ENCODE measurements at places on chromosomes 2 and 18.

DNA sequence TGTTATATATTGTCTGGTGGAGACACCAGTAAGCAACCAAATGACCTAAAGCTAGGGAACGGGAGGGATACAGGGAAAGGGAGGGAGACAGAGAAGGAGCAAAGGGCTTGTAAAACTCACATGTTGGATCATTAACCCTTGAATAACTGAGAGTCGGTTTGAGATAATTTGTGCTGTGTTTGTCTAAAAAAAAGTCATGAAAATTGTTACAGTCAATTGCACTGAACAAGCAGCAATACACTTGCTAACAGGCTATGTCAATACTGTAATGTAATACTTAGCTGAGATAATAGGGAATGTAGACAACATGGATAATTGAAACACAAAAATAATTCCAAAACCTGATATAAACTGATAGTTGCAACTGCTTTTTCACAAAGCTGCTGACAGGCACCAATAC is 71.3 kb upstream of the ZNF521 start:
- no peak for DNase-seq

- no peak for DNase-seq
These were observed 178.6 kb upstream of the CREB1 start for GRCh38 chr2:207351171-207351570.

GRCh38 chr2:47118581-47118980 is 36.5 kb downstream of the STPG4 start:
- no peak for DNase-seq

GRCh38 chr2:113032737-113033136 is 19.9 kb downstream of the IL36B start:
- DNase-seq = no peak

GRCh38 chr2:239963646-239964205 is 61.4 kb downstream of the NDUFA10 start:
- DNase-seq = no peak

DNA sequence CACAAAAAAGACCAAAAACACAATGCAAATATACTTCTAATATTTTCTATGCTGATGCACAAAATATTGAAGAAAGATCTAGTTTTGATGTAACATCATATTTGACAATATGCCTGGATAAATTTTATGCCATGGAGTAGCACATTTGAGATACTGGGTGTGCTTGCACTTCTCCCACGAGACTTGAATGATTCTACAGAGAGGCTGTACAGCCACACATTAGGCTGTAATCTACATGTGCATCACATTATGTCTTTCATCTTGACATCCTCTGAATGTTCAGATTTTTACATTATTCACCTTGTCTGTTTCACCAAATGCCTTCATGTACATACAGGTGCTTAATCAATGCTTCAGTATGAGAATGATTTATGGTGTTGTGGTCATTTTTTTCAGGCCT is 756.4 kb upstream of the CDH7 start:
- DNase-seq = no peak

DNA sequence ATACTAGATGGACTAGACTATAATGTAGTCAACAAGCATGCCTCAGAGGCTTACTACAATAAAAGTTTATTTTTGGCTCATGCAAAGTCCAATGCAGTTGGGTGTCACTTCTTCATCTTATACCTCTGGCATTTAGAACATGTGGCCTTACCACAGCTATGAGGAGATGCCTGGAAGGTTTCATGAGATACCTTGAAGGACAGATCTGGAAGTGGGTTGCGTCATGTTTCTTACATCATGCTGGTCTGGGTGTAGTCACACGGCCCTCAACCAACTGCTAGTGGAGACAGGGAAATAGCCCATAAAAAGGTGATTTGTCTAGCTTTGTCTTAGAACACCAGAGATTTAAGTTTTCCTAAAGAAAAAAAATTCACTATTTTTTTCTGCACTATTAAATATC is 91.7 kb upstream of the MMADHC start:
- DNase-seq = peak; percentile 90

GRCh38 chr2:31079665-31080064 is 58.6 kb downstream of the GALNT14 start:
- DNase-seq = no peak

GRCh38 chr2:221674446-221674845 is 102.3 kb upstream of the EPHA4 start:
- DNase-seq = peak; percentile 1

DNA sequence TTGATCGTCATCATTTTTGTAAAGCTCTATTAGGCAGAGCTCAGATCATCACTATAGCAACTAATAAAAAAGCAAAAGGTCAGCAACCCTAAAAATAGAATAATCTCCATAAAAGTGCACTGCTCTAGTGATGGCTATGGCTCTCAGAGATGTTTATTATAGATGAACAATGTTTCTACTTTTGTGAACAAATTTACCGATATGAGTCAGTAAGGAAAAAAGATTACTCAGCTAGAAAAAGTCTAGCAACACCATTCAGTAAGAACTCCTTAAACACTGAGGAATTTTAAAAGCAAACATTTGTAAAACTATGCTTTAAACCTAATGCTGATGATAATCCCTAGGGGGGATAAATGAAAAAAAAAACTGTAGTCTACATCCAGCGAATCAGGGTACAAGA is 69.6 kb downstream of the ACVR1C start:
- DNase-seq = peak; percentile 4

DNA sequence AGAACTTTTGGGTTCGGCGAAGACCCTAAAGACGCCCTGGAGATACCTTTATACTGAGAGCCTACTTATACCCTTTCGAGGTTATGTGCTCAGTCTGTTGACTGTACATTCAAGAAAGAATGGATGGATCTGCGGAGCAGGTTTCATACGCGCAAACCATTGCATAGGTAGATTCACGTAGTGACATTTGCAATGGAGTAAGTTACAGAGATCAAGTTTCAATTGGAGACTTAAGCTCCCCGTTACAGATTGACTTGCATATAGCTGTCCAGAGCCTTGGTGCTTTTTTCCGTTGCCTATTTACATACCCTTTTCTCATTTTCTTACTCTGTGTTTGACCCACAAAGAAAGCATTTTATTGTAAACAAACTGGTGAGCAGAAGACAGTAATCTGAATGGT is 923 bp downstream of the PSMD1 start:
- peak; percentile 35 for DNase-seq
